ENCODE measurements at places on chromosomes 5 and 9.

GRCh38 chr5:175448276-175448675 lies 4.3 kb upstream of the DRD1 start:
- DNase-seq: no peak

GRCh38 chr9:131502781-131503625 lies at the start of gene POMT1:
POMT1 (plus strand) TSS chr9:131502918; CDS start chr9:131504219, 1,301 bp downstream.
- peak; percentile 53 for DNase-seq

DNA sequence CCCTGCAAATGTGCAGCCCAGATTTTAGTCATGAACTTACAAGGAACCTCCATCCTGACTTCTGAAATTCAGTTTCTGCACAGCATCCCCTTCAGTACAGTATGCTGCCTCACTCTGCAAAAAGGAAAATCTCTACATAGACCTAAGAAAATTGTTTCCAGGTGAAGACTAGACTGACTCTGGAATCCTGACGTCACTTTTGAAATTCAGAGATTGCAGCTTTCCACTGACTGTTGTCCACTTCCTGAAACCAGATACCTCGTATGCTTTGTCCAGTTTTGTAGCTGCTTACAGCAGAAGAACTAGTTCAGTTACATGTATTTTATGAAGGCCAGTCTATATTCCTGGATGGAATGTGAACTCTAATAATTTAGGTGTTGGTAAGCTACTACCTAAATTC lies 629.3 kb upstream of the ST8SIA4 start:
- no peak for DNase-seq

GRCh38 chr5:153088538-153088937 lies 401.9 kb upstream of the GRIA1 start:
- DNase-seq: no peak

DNA sequence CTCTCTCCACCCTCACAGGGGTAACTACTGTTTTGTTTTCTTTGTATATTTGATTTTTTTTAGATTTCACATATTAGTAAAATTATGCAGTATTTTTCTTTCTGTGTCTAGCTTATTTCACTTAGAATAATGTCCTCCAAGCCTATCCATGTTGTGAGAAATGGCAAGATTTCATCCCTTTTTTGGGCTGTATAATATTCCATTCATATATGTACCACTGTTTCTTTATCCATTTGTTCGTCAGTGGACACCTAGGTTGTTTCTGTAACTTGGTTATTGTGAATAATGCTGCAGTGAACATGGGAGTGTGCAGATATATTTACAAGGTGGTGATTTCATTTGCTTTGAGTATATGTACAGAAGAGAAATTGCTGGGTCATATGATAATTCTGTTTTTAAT lies 144.0 kb upstream of the CHD1 start:
- no peak for DNase-seq

- no peak for DNase-seq
Measured at GRCh38 chr5:174972291-174972690, 247.9 kb downstream of the MSX2 start.

DNA sequence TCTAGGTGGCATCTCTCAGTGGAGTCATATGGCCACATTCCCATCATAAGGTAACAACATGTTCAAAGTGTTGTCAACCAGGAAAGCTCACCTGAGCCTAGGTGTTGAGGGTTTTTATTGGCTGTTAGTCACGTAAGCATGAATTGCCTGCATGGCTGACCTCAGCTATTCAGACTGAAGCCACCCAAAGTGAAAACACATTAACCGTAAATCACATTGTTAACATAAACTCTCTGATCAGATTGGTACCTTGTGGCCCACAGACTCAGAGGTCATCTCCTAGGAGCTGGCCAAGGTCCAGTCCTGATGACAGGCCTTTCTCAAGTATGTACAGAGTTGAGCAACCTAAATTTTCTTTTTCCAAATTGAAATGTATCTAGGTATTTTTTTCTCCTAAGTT lies 26.7 kb downstream of the SRFBP1 start:
- no peak for DNase-seq

- DNase-seq: no peak
Measured at GRCh38 chr5:102090770-102091169, 205.3 kb downstream of the SLCO4C1 start.

- no peak for DNase-seq
Measured at GRCh38 chr9:99197987-99198386, 23.8 kb downstream of the ALG2 start.

DNA sequence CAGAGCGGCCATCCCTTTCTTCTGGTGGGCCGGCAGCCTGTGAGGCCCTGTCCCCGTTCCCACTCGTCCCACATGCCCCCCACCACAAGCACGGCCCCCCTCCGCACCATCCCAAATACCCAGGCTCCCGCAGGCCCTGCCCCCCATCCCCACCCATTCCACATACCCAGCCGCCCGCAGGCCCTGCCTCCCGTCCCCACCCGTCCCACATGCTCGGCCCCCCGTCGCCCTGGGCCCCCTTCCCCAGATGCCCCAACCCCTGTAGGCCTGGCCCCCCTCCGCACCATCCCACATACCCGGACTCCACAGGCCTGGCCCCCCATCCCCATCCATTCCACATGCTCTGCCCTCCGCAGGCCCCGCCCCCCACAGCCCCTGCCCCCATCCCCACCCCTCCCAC lies 11.5 kb downstream of the SLC6A19 start:
- DNase-seq: no peak

- peak; percentile 10 for DNase-seq
Measured at GRCh38 chr9:98861781-98862504, 54.5 kb downstream of the GALNT12 start.

DNA sequence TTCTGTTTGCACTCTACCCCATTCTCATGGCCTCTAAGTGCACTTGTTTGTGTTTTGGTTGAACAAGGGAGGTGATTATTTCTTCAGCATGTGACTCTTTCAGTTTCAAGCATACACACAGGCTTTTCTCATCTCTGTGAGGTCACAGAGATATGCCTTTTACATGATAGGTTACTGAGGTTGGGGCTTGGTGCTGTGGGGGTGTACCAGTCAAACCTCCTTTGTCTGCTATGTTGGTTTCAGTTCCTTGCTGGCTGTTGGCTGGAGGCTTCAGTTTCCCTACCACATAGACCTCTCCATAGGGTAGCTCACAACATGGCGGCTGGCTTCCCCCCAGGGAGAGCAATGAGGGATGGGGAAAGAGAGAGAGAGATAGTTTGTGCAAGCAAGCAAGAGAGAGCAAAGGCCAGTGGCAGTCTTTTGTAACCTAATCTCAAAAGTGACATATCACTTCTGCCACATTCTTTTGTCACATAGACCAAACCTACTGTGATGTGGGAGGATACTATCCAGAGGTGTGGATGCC lies 96.7 kb upstream of the SEMA6A start:
- DNase-seq: no peak

DNA sequence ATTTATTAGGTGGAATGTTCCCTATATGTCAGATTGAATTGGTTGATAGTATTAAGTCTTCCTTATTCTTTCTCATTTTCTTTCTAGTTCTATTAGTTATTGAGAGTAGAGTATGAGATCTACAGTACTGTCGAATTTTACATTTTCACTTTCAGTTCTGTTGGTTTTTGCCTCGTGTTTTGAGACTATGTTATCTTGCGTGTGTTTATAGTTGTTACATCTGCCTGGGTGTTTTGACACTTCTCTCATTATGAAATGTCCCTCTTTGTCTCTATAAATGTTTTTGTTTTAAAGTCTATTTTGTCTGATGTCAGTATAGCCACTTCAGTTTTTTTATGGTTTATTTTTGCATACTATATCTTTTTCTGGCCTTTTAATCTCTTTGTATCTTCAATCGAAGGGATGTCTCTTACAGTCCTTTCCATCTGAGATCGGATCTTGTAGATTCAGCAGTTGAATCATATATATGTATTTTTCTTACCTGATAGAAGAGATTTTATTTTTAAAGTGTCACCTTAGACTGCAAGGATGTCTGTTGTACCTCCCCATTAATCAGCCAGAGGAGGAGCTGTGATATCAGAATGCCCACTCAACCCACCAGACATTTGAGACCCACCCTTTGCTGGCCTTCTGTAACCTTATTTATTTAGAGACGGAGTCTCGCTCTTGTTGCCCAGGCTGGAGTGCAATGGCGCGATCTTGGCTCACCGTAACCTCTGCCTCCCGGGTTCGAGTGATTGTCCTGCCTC lies 20.7 kb downstream of the EHMT1 start:
- no peak for DNase-seq

GRCh38 chr5:159269723-159270122 lies 6.6 kb downstream of the UBLCP1 start:
- DNase-seq: no peak

GRCh38 chr5:74934949-74935751 lies 69.0 kb upstream of the FAM169A start:
- no peak for DNase-seq

DNA sequence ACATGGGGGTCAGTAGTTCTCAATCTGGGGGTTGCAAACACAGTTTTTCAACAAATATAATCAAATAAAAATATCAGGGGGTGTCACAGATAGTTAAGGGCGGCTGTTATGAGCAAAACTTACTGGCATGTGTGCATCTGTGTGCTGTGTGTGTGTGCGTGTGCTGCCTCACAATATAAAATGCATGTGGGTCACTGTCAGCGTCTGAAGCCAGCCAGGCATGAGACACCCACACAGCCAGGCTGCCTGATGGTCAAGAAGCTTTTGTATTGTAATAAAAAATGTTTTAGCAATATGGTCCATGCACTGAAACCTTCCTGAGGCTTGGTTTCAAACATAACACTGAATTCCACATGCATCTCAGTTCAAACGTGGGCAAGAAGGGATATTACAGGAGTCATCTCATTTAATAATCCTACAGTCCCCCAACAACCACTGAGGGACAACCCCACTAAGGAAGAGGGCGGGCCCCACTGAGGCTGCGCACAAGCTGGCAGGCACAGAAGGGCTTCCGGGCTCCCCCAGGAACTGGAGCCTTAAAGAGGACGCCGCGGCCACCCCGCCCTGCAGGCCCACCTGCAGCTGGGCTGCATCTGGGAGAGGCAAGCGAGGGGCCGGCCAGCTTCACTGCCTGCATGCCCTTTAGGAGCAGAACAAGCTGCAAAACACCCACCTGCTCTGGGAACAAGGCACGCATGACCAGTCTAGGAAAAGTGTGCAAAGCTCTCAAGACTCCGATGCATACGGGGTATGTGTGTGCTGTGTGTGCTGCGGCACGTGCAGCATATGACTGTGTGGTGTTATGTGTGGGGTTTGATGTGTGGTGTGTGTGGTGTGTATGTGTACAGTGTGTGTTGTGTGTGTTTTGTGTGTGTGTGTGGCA lies 14.1 kb downstream of the SEMA4D start:
- no peak for DNase-seq

- no peak for DNase-seq
Measured at GRCh38 chr9:132068605-132069004, 11.1 kb downstream of the MED27 start.

DNA sequence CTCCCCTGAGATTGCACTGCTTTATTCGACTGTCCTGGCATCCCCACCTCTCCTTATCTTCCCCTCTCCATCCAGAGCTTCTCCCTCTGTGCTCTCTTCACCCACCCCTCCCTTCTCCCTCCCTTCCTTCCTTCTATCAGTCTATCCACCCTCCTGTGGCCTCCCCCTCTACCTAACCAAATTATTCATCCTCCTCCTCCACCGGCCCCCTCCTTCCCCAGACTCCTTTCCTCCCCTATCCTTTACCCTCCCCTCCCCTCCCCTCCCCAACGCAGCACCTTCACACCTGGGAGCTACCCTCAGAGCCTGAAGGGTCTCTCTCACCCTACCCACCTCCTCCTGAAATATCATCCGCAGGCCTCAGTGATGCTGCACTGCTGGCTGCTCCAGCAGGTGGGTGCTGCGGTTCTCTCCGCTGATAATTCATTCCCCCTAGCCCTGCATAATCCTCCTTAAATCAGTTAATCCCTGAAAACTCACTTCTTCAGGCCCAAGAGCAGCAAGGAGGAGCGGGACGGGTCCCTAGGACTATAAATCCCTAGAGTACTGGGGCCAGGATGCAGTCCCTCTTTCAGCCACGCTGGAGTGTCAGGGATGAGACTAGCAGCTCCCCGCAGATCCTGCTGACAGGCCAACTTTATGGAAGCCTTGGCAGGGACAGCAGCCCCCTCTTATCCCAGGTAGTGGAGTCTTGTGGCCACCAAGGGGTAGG lies 97.8 kb downstream of the PCDH1 start:
- DNase-seq: no peak

GRCh38 chr5:142197098-142197497 lies 88.5 kb downstream of the NDFIP1 start:
- no peak for DNase-seq

GRCh38 chr9:21810388-21810787 lies 8.0 kb downstream of the MTAP start:
- no peak for DNase-seq

DNA sequence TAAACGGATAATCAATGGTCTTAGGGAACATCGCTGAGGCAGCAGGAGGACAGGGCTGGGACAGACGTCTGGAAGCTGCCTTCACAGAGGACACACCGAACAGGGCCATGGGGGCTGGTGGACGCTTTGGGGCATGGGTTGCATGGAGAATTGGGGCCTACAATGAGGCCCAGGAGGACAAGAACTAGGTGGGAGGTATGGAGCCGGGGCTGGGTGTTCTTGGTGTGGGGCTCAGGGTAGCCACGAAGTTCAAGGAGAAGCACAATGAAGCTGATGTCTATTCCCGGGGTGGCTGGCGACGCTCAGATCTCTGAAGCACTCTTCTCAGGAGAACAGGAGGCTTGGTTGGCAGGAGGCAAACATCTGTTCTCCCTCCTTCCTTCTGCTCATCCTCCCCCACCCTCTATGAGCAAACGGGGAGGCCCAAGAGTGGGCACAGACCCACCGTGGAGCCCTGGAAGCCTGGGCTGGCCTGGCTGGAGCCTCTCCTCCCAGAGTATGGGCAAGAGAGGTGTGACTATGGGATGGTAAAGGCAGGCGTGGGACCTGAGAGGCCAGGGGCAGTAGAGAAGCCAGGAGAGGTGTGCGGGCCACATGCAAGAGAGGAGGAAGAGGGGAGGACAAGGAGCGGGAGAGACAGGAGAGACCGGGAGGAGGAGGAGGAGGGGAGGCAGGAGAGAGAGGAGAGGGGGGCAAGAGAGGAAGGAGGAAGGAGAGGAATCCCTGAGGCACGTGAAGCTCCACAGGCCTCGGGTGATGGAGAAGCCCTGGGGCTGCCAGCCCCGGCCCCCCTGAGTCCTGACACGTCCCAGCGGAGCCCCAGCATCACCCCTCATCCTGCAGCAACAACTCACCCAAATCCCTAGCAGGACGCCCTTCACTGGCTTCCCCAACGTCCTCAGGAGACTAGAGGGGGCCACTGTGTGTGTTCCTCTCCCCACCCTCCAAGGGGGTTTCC lies 159.1 kb downstream of the OLFM1 start:
- no peak for DNase-seq

DNA sequence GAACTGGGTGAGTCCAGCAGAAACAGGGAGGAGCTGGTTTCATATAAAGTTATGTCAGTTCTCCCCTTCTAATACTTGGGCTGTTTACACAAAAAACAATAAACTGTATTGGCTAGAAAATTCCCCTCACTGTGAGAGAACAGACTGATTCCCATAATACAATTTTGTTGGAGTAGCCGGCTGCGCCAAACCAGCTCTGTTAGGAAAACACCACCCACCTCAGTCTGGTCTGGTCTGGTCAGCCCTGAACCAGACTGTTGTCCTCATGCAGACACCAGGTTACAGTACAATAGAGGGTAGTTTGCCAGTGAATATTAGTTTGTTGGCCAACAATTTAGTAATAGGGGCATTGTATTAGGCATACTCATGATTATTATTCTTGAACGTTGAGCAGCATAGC lies 356.4 kb downstream of the EFNA5 start:
- DNase-seq: no peak

Measured in GOT3 (cell line).